ENCODE measurements at places on chromosomes 3 and 15. TPM values are rescaled to one million over a fixed set of nuclear protein-coding genes. Genes with fewer than 3 reads are reported as not detected.

MUSTN1 gene
- total RNA-seq, result 35.5 TPM

PDE8A gene
- total RNA-seq, result 49.6 TPM

VGLL3 gene
- total RNA-seq, result 17.7 TPM

AMOTL2 gene
- total RNA-seq, result 56.9 TPM

EFL1 gene
- 20.9 TPM for total RNA-seq

LRTM1 gene
- 106 TPM for total RNA-seq

GOLGA8N gene
- total RNA-seq, result 5.2 TPM

ARPP21 gene
- total RNA-seq, result 54.3 TPM

QARS1 gene
- 393 TPM for total RNA-seq

SMCO1 gene
- 3.7 TPM for total RNA-seq

ITPKA gene
- not detected for total RNA-seq

GABRR3 gene
- not detected for total RNA-seq

C3orf62 gene
- total RNA-seq, result 1.6 TPM

AADACL2 gene
- not detected for total RNA-seq

TRPM1 gene
- not detected for total RNA-seq

NLGN1 gene
- total RNA-seq, result 5.7 TPM

KLHDC8B gene
- 83.5 TPM for total RNA-seq

ATP13A5 gene
- total RNA-seq, result not detected

MCF2L2 gene
- total RNA-seq, result under 0.01 TPM

MYNN gene
- 20.4 TPM for total RNA-seq

SGO1 gene
- 2.6 TPM for total RNA-seq

PSTPIP1 gene
- 2.1 TPM for total RNA-seq

GHRL gene
- total RNA-seq, result 0.52 TPM

ETV5 gene
- total RNA-seq, result 18.8 TPM

SLC22A13 gene
- not detected for total RNA-seq

PAK6 gene
- total RNA-seq, result 1.0 TPM

PLA2G4E gene
- total RNA-seq, result 0.52 TPM

OXTR gene
- total RNA-seq, result 0.52 TPM

B3GALNT1 gene
- total RNA-seq, result 18.8 TPM

LRRC31 gene
- total RNA-seq, result not detected

EPHA3 gene
- total RNA-seq, result 27.7 TPM

REC114 gene
- not detected for total RNA-seq

CHAC1 gene
- 0.52 TPM for total RNA-seq

CASR gene
- total RNA-seq, result not detected

AGBL1 gene
- total RNA-seq, result 31.3 TPM

LTK gene
- 4.2 TPM for total RNA-seq

FMN1 gene
- total RNA-seq, result 3.7 TPM

MEGF11 gene
- 0.52 TPM for total RNA-seq

MELTF gene
- total RNA-seq, result 8.9 TPM

NFKBIZ gene
- total RNA-seq, result 7.8 TPM

DNAH12 gene
- 0.52 TPM for total RNA-seq

CALML4 gene
- 2.6 TPM for total RNA-seq

ARL6 gene
- total RNA-seq, result 7.3 TPM

CERS3 gene
- total RNA-seq, result 0.52 TPM

CKMT1A gene
- not detected for total RNA-seq

IQCH gene
- total RNA-seq, result 3.1 TPM

AGTR1 gene
- 41.8 TPM for total RNA-seq

RPUSD3 gene
- total RNA-seq, result 14.6 TPM

ECE2 gene
- not detected for total RNA-seq

RAB6B gene
- 1.6 TPM for total RNA-seq

AHSG gene
- total RNA-seq, result 0.52 TPM

ZDHHC3 gene
- 25.6 TPM for total RNA-seq

THBS1 gene
- 150 TPM for total RNA-seq

PLOD2 gene
- total RNA-seq, result 22.4 TPM

GADL1 gene
- 25.1 TPM for total RNA-seq

AQP9 gene
- 2.1 TPM for total RNA-seq

Measured in skeletal muscle tissue (tissue), 5 donors.